ENCODE measurements at places on chromosomes 11 and 22. TPM values are rescaled to one million over a fixed set of nuclear protein-coding genes. Genes with fewer than 3 reads are reported as not detected.

GRCh38 chr11:64814712-64815187 is 4.4 kb upstream of the MEN1 start:
- no peak for DNase-seq
- H3K4me1 ChIP-seq: peaks cover 3% of the 10 kb centered on the region
- H3K27ac ChIP-seq: no peak overlapping the region

GRCh38 chr22:19361501-19362103 is 69.9 kb downstream of the HIRA start:
- DNase-seq: no peak
- no peak overlapping the region for H3K4me3 ChIP-seq
- H3K4me1 ChIP-seq: no peaks in the 10 kb centered on the region
- no peak overlapping the region for H3K27ac ChIP-seq
- H3K27me3 ChIP-seq: no peaks in the 10 kb centered on the region
- peaks cover 10% of the 10 kb centered on the region for H3K36me3 ChIP-seq

Gene OR10A3
- total RNA-seq: not detected

DNA sequence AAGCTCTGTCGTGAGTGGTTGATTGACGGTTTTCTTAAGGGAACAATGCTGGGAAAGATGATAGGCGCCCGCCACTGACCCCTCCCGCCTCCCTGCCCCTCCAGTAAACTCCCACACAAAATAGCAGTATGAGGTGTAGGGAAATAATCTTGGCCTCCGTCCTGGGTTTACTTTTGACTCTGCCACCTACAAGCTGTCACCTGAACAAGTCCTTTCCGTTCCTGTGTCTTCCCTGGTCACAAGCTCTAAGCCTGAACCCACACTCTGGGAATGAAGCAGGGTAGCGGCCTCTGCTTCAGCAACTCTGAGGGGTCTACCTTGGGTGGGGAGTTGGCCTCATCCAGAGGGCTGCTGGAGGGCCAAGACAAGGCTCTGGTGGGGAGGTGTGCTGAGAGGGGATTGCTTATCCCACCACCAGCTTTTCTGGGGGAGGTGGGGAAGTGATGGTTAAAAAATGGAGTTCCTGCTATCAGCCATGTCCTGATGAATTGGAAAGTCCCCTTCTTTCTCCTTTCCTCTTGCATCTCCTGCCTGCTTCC is 87.8 kb downstream of the CEP164 start:
- H3K27ac ChIP-seq: no peak overlapping the region
- no peak for DNase-seq
- H3K4me3 ChIP-seq: no peak overlapping the region
- no peaks in the 10 kb centered on the region for H3K4me1 ChIP-seq
- no peaks in the 10 kb centered on the region for H3K27me3 ChIP-seq
- H3K36me3 ChIP-seq: no peaks in the 10 kb centered on the region

Gene NXPE1
- total RNA-seq: 1.3 TPM

DNA sequence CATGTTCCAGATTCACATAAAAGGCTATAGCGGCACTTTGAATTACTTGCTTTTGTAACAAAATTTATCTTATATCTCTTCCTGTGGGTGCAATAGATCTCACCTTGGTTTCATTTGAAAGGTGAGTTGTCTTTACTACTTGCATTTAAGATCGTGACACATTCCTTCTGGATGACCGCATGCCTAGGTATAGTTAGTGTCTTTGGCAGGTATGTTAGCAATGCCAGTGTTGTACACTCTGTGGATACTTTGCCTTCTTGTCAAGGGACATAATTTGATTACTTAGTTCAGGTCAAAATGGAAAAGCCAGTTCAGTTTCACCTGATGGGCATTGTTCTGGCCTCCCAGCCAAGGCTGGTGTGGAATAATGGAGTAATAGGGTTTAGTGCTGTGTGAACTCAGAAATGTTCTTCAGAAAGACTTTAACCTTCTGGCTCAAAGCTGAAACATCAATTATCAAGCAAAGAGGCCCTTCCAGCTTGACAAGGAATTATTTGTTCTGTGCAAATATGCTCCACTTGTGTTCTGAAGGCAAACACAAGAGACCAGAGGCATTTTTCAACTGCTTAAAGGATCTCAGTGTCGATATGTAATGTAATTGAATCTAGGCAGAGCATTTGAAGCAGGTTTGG is 64.6 kb downstream of the AMOTL1 start:
- no peak for DNase-seq
- H3K4me3 ChIP-seq: no peak overlapping the region
- no peaks in the 10 kb centered on the region for H3K36me3 ChIP-seq
- H3K4me1 ChIP-seq: no peaks in the 10 kb centered on the region

Gene SCO2
- total RNA-seq: 6.6 TPM

- H3K27me3 ChIP-seq: no peaks in the 10 kb centered on the region
- no peaks in the 10 kb centered on the region for H3K36me3 ChIP-seq
- no peaks in the 10 kb centered on the region for H3K4me1 ChIP-seq
- no peak for DNase-seq
- H3K4me3 ChIP-seq: no peak overlapping the region
- H3K27ac ChIP-seq: no peak overlapping the region
These were observed 45.1 kb downstream of the KREMEN1 start for GRCh38 chr22:29117799-29118477.

Gene MADD
- 43.3 TPM for total RNA-seq
